Ovary (tissue), 10 donors: ENCODE measurements at places on chromosomes 3 and 15. TPM values are rescaled to one million over a fixed set of nuclear protein-coding genes. Genes with fewer than 3 reads are reported as not detected.

The PIF1 gene
- total RNA-seq: 1.3 TPM

The PODXL2 gene
- 7.3 TPM for total RNA-seq

The ALPK3 gene
- total RNA-seq: 2.1 TPM

The DUOXA2 gene
- total RNA-seq: not detected

The GOLGA6C gene
- total RNA-seq: not detected

The TGM5 gene
- not detected for total RNA-seq

The PLSCR2 gene
- not detected for total RNA-seq
